ENCODE measurements at places on chromosomes 3 and 15.

DNA sequence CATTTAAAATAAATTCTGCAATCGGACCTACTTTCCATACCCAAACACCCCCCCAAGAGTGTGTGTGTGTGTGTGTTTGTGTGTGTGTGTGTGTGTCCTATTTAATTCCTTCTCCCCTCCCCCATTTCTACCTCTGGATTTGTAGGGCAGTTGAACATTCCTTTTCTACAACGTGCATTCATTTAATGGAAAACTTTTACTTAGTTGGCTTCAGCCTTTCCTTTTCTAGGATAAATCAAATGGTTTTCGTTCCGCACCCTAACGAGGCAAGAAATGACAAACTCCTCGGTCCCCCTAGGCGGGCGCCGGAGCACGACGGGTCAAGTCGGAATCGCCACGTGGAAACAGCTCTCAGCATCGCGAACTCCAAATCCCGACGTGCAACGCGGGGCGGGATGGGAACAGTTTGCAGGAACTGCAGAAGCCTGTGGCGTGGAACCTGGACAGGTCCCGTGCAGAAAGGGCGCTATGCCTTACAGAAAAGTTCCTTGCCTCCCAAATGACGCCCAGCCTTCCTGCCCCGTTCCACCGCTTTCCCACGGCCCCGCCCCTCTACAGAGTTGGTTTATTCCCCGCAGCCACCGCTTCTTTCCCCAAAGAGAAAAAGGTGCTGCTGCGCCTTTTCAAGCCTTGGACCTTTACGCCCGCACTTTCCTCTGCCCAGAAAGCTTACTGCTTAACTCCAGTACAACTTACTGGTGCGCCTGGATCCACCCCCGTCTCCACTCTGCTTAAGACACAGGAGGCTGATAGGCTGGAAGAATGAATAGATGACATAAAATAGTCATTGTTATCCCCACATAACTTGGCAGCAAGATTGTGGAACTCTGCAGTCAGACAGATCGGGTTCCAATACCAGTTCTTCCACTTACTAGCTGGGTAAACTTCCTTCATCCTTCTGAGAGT lies 1.1 kb upstream of the EIF2B5 start:
- peak; percentile 74 for DNase-seq

GRCh38 chr3:188589071-188589470 lies 435.1 kb downstream of the LPP start:
- DNase-seq = no peak

DNA sequence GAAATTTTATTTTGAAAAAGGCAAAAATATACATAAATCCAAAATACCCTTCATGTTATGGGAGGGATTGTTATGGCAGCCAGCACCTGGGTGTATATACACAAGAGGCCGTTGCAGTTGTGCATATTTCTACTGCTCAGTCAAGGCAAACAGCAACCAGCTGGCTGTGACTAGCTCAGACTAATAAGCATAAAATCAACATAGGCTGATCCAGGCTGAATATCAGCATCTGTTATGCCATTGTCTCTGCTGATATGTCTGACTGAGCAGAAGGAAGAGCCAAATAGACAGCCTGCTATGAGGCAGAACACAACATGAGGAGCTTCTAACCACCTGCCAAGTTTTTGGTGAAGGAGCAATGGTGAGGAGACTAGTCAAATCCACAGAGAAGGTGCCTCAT lies 457.5 kb upstream of the ALCAM start:
- no peak for DNase-seq

DNA sequence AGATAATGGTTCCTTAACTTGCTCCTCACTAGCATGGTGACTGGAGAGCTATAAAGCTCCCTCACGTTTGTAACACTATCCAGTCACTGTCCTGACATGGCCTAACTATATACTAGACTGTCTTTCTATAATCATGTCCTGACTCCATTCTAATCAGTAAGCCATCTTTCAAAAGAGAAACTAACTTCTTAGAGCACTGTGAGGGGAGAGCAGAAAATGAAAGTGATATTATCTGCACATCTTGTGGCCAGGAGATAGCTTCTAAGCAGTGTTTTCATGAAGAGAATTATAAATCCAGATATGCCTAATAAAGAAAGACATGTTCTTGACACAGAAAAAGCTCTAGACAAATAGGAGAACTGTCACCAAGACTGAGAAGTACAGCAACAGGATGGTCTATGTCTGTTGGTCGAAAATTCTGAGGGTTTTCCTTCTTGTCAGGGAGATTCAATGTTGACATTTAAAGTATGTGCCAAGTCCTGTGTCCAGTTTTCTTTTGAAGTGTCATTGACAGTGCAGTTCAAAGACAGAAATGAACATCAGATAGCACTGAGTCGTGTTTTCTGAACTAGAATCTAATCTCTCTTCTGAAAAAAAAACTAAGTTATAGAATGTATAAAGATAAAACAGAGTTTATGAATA lies 230.6 kb upstream of the PEX5L start:
- DNase-seq = no peak

DNA sequence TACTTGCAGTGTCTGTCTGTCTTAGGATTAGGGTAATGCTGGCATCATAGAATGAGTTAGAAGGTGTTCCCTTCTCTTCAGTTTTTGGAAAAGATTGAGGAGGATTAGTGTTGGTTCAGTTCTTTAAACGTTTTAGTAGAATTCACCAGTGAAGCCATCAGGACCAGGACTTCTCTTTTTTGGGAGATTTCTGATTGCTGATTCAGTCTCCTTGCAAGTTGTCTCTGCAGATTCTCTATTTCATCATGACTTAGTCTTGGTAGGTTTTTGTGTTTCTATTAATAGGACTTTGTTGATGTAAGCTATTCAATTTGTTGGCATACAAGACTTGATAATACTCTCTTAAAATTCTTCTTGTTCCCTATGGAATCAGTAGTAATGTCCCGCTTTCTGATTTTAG lies 48.9 kb downstream of the STT3B start:
- no peak for DNase-seq

DNA sequence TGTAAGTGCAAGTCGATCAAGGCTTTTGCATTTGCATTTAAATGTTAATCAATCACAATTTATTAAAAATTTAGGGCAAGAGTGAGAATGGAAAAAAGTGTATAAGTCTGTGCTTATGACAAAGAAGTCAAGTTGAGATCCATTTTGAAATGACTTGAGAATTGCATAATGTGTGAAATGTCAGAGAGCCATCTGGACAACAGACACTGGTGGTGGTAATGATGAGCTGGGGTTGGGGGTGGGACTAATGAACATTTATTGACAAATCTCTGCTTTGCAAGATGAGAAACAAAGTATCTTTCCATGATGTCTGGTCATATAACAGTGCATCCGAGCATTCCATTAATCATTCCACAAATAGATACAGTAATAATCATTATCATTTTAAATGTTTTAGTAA lies 89.4 kb upstream of the ZBTB20 start:
- no peak for DNase-seq

DNA sequence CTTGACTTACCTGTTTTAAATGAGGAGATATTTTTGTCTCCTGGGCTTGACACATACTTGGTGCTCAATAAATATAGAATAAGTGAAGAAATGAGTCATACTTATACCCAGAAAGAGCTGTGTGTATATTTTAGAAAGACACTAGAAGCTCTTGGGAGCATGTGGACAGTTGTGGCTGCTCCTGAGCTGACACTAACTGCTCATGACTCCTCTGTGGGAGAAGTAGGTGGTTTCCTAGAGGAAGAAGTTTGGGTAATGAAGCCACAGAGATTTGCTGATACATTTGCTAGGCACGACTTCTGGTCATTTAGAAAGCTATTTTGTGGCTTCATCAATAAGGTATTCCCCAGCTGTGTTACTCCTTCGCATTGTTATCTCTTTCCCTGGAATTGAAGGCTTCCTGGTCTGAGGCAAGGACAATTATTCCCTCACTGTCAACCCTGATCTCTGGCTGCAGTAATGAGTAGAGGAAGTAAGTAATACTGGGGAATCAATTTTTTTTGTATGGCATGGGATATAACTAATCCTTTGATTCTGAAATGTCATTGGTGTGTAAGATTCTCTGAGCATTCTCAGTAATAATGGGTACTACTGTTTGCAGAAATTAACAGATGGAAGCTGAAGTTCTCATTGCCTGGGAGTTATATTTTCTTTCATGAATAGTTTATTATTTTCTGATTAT lies 79.6 kb upstream of the DCBLD2 start:
- DNase-seq = no peak

DNA sequence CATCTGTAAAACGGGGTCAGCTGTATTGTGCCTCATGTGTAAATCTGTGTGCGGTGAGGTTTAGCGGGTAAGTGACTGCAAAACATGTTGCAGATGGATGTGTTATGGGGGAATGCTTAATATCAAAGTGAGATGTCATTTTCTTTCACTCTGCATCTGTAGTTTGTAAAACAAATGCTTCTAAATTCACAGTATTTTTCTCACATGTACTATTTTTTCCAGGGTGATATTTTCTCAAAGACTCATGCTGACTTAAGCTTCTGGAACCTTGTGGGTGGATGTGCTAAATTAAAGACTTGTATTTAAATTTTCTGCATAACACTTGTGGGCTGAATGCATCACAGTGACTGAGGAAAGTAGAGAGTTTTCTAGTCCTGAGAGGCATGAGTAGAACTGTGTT lies 115.2 kb upstream of the TP63 start:
- no peak for DNase-seq

DNA sequence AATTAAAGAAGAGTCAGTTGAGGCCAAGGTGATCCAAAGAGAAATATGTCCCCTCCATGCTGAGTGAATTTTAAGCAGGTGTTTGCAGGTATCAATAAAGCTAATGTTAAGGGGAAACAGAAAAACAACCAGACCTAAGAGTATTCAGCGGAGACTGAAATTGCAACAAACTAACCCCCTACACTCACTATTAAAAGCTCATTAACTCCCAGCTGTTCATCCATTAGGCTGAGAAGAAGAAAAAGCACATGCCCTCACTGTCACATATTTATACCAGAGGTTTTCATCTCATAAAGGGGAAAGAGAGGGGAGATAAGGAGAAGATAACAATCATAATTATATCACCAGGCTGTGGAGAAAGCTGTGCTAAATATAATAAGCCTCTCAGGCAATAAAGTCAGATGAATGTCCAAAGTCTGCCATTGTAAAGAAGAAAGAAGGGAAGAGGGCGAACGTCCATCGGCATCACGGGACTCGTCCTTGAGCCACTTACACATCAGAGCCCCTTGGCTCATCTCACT lies 145.2 kb downstream of the TAFA4 start:
- no peak for DNase-seq

DNA sequence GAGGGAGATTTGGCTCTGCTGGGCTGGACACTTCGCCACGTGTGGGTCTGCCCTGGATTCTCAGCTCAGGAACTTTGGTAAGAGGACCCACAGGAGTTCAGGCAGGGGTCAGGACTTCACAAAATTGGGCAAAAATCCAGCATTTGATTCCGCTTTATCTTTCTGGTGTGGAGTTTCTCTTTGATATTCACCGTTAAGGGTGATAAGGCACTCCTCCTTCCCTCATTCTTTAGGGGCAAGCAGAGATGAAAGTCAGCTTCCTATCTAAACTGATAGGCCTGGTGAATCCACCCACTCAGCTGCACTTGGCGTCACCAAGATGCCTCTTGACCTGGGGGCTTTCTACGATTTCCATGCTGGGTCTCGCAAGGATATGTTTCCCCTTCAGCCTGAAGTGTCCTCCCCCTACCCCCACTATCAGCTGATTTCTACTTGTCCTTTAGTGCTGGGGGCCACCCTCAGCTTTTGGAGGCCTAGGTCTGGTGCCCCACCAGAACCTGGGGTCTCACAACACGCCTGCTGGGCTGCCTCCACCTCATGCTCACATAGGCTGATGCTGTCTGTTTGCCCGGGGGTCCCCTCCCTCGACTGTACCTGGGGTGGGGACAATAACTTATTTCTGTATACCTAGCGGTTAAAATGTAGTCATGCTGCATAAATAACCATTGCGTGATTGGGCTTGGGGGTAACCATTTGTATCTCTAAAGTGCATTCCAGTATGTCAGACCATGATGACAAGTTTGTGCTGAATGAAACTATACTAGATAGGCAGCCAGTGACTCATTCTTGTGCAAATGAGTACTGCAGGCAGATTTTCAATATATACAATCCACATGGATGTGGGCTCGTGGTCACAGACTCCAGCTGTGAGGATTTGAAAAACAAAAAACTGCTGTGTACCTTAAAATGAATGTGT lies 248.3 kb downstream of the ADAMTS17 start:
- no peak for DNase-seq

GRCh38 chr3:156233876-156234275 lies 113.5 kb downstream of the KCNAB1 start:
- DNase-seq = peak; percentile 17

GRCh38 chr3:98705694-98706093 lies 57.4 kb upstream of the ST3GAL6 start:
- no peak for DNase-seq

GRCh38 chr15:37893309-37893708 lies 41.1 kb upstream of the TMCO5A start:
- DNase-seq = no peak

DNA sequence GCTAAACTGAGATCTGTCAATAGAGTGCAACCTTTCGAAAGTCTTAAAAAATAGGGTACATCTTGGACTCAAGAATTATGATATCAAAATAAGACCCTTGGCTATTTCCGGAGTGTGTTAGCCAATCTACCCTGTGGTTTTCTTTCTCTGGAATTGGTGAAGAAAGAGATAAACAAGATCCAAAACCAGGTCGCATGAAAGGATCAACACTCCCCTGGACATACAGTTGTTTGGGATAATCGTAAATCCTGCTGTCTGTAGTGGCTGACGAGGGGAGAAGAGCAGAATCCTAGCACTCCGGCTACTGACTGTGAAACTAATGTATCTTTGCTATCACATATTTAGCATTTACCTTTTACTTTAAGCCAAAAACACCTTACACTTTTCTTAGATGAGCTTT lies 30.9 kb downstream of the FNDC3B start:
- no peak for DNase-seq

GRCh38 chr3:79953591-79954101 lies 185.8 kb upstream of the ROBO1 start:
- no peak for DNase-seq

DNA sequence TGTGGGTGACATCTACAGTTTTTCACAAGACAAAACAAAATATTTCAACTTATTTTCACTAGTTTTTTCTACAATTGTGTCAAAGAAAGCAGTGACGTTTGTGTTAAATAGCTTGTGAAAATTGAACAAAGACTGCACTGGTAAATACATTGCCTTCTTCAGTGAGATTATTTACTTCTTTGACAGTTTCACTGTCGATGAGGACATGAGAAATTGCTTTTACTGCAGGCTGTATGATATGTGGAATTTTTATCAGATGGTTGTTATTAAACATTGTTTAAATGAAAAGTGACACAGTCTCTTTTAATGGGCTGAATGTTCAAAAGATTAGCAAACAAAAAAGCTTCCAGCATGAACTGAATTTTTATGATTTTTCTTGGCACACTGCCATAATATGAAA lies 773.9 kb upstream of the CADM2 start:
- no peak for DNase-seq

- no peak for DNase-seq
These were observed 52.6 kb upstream of the CCR2 start for GRCh38 chr3:46301122-46301835.

DNA sequence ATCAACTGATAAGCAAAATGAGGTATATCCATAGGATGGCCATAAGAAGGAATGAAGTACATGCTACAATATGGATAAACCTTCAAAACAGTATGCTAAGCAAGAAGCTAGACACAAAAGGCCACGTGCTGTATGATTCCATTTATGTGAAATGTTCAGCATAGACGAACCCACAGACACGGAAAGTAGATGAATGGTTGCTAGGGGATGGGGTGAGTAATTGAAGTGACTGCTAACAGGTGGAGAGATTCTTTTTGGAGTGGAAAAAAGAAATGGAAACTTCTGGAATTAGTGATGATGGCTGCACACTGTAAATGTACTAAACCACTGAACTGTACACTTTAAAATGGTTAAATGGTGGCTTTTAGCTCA lies 630 bp upstream of the EFCAB12 start:
- no peak for DNase-seq

- no peak for DNase-seq
These were observed 25.9 kb upstream of the ABHD10 start for GRCh38 chr3:111952866-111953450.
